ENCODE measurements at places on chromosomes 2 and 18.

DNA sequence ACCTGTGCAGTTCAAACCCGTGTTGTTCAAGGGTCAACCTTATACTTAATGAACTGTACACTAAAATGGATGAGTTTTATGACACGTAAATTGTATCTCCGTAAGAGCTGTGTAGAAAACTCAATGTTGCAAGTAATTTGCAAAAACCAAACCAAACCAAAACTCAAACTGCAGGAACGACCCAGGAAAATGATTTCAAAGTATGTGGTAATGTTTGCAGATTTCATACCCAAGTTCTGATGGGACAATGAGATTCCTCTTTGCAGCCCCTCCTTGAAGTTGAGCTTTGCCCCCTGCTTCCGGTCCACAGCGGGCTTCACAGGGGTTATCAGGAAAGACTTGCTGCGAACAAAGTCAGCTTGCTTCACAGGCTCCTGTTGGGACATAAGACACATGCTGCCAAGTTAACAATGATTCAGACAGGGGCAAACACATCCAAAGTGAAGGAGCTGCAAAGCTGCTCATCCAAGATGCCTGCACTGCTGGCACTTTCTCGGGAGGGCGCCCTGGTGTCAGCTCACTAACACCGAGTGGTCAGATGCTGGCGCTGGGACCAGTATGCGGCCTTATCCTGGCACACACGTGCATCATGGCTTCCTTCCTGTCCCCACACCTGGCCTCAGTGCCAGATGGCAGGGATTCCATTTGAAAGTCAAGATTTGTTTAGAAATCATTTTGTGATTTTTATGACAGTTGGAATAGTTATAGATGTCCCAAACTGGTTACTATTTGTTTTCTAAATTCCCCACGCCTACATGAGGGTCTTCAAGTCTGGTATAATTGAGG is 65.2 kb upstream of the MGAT4A start:
- DNase-seq = no peak

- no peak for DNase-seq
Observed at GRCh38 chr18:46424898-46425297, 232.1 kb downstream of the LOXHD1 start.

GRCh38 chr18:50816419-50817166 is 3.2 kb downstream of the MRO start:
- no peak for DNase-seq

GRCh38 chr2:171210864-171211431 is 50.3 kb upstream of the TLK1 start:
- peak; percentile 69 for DNase-seq

- no peak for DNase-seq
Observed at GRCh38 chr2:112290648-112291047, 15.3 kb downstream of the ZC3H6 start.

GRCh38 chr18:74493689-74494088 is 2.5 kb upstream of the CNDP2 start:
- DNase-seq = peak; percentile 76

DNA sequence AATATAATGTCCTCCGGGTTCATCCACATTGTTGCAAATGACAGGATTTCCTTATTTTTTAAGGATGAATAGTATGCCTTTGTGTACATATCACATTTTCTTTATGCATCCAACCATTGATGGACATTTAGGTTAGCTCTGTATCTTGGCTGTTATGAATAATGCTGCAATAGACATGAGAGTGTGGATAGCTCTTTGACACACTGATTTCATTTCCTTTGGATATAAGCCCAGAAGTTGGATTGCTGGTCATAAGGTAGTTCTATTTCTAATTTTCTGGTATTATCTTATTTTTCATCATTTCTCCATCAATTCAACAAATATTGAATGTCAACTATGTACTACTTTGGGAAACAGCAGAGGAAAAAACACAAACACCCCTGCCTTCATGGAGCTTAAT is 423.3 kb downstream of the MTX2 start:
- DNase-seq = no peak

GRCh38 chr2:45162711-45163110 is 153.5 kb upstream of the SIX2 start:
- no peak for DNase-seq

DNA sequence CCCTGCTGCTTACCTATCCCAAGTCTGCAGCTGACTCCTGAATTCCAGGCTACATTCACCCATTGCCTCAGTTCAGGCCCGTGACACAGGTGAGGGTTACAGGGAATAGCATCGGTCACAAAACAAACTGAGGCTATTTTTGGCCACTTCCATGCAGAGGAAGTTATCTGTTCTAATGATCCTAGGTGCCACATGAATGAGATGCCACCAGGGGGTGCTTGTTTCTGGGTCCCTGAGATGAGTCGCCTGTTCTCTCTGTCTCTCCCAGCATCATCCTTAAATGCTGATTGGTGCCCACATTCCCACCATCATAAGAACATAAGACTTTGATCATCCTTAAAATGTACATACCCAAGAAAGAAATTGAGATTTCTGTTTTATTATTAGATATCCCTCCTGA is 119.0 kb upstream of the CELF4 start:
- DNase-seq = no peak

GRCh38 chr2:232438951-232439757 is 16.8 kb upstream of the ALPI start:
- no peak for DNase-seq

DNA sequence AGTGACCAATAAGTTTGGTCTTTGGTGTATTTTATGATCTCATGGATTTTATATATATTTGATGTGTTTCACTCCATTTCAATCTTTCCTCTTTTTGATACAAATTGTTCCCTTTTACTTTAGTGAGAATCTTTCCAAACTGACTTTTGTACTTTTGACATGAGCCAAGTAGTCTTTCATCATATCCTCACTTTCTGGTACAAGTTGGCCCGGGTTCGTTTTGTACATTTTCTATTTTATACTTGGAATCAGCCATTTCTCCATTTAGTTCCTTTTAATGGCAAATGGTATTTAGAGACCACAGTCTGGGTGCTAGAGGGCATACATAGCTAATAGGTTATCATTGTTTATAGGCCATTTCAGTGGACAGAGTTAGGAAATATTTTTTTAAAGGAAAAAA is 147.9 kb upstream of the MYO3B start:
- no peak for DNase-seq

DNA sequence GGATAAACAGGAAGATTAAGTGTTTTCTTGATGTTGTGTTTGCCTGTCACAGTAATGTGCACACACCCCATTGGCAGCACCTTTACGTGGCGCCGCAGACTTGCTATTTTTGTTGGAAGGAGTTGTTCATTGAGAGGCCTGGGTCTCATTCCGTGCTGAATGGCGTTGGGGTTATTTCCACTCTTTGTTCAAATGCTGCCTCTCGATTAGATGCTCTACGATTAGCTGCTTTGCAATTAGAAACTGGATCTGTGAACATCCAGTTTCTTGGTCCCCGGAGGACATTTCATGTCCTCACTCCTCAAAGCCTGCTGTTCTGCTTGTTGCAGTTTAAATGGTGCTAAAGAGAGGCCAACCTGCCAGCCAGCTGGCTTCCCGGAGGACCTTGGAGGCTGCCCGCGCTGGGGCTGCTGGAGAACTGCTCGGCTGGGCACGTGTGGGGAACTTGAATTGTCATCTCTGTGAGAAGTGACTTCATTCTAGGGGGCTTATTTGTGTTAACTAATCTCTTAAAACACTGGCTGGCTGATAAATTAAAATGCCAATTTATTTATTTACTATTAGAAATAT is 117.4 kb upstream of the NABP1 start:
- DNase-seq = no peak

DNA sequence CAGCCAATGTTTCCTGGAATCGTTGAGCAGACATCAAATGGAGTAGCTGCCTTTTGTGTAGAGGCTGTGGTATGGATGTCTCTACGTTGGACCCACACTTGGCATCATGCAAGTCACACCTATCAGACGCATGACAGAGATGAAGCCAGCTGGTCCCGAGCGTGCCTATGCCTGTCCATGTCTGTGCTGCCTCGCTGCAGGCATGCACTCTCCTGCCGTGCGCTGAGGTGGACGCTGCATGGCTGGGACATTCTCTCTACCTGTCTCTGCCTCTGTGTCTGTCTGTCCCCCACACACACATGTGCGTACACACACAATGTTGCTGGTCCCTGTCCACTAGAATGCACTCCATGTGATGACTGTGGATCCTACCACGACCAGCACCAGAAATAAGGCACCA is 514.2 kb upstream of the MYT1L start:
- no peak for DNase-seq

DNA sequence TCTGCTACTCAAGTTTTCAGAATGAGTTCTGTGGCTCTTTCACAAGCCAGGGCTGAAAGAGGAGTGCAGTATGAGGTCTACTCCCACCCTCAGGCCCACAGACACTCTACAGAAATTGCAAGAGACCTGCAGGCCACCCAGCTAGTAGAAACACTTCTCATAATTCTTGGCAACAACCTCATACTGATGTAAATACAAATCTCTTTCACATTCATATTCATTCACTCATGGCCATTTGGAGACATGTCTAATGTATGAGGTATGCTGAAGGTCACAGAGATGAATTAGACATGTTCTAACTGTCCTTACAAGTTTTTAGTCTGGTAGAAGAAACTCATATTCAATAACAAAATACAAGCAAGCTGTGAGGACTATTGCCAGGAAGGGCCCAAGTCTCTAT is 83.8 kb upstream of the KLHL29 start:
- DNase-seq = no peak

DNA sequence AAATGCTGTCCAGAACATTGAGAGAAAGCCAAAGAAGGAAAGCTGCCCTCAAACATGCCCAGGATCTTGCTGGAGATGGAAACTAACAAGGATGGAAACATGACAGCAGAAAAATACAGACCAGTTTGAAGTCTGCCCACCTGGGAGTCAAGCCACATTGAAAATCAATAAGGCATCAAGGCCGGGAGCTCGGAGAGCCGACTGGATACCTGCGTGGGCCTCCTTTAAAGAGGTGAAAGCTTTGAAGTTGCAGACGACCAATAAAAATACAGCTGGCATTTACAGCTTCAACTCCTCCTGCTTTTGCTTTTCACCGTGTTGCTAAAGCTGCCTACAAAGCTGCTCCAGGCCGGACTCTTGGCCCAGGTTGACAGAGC is 279.7 kb downstream of the SRBD1 start:
- no peak for DNase-seq

- DNase-seq = no peak
Observed at GRCh38 chr2:230719340-230719739, 6.7 kb downstream of the CAB39 start.

DNA sequence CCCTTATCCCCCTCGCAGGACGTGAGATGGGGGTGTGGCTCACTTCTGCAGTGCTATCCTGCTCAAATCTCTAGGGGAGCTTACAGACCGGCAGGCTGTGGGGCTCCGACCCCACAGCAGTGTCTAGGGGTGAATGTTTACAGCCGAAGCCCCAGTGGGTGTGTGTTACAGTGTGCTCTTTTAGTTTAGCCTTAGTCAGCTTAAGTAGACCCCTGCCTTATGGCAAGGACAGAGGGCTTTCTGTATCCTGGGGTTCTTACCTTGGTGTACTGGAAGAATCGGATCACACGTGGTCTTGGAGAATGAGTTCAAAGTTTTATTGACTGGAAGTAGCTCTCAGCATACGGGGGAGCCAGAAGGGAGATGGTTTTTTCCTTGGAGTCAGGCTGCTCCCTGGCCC is 348.2 kb upstream of the GYPC start:
- no peak for DNase-seq

DNA sequence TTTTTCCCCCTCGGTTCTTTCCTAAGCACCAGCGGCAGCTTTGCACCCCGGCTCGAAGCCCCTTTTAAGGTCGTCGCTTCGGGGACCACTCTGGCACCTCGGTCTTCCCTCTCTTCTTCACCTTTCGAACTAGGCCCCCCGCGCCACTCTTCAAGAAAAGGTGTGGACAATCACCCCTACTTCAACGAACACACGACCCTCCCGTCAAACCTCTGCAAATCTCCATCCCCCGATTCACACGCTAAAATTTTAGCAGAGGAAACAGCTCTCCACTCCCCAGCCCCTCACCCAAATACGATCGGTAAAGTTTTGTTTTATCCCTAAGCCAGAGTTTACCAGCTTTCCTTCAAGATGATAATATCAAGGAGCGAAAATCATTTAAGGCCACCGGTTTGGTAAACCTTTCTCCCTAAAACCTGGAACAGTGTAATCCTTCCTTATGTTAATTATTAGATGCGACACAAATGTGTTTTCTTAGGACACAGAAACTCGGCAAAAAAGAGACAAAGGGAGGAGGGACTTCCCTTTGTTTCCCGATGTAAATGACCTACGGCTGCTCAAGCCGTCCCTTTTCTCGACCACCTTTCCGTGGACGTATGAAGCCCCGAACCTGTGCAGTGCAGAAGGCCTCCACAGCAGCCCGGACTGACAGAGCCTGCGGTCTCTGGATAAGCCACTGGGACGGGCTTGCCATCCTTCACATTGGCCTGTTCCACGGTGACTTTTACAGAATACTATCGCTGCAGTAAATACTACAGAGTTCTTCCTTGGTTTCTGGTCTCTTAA is 85.2 kb downstream of the RBMS1 start:
- no peak for DNase-seq

- no peak for DNase-seq
Observed at GRCh38 chr2:118806797-118807667, 40.4 kb downstream of the EN1 start.

DNA sequence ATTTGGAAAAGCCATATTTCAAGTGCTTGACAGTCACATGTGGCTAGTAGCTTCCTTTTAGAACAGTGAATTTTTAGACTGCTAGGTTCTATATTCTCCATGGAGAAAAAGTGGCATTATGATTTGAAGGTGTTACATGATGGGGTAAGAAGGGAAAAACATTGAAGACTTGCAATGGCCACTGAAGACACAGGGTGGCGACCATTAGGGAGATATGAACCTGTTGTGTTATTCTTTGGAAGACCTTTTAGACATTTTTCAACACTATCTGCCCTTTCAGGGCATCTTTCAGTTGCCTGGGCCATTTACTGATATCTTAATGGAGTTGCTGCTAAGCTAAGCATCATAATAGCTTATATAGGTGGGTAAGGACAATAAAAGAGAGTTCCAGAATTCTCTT is 1387.2 kb downstream of the SUCLG1 start:
- DNase-seq = no peak

GRCh38 chr2:152513681-152514080 is 178.7 kb downstream of the FMNL2 start:
- DNase-seq = no peak

- no peak for DNase-seq
Observed at GRCh38 chr2:96867756-96868554, 1.9 kb downstream of the SEMA4C start.

DNA sequence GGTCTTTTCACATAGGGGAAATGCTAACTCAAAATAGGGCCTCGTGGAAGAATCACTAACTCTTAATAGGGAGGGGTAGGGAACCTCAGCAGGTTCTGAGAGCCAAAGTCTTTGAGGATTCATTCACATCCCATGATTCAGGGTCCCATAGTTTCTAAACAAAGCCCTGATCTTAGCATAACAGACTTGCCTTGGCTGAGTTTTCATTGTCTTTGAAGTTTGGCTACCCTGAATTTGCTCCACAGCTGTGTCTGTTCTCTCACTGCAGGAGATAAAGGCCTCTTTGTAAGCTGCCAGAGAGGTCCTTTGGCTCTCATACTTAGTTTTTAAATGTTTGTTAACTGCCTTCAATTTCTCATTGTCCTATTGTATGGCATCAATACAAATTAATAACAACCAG is 54.5 kb downstream of the ZDBF2 start:
- DNase-seq = no peak
